Fibroblast of villous mesenchyme (primary cell): ENCODE measurements at places on chromosomes 4 and X. TPM values are rescaled to one million over a fixed set of nuclear protein-coding genes. Genes with fewer than 3 reads are reported as not detected.

Gene TEX11
- total RNA-seq = not detected in 2 replicates

Gene MAGEC1
- total RNA-seq = not detected in 2 replicates

Gene HPSE
- total RNA-seq = under 0.01 and 0.43 TPM in 2 replicates

Gene VAMP7
- 45.7 and 58.7 TPM in 2 replicates for total RNA-seq

Gene PRKG2
- under 0.01 and 0.64 TPM in 2 replicates for total RNA-seq

Gene AMBN
- not detected in 2 replicates for total RNA-seq

Gene TASL
- not detected in 2 replicates for total RNA-seq

Gene MAGEE1
- total RNA-seq = 0.64 and 1.7 TPM in 2 replicates

Gene QDPR
- 7.7 and 13.8 TPM in 2 replicates for total RNA-seq

Gene GUCY1A1
- total RNA-seq = 0.32 and 0.43 TPM in 2 replicates

Gene FAT4
- total RNA-seq = 35.1 and 44.9 TPM in 2 replicates

Gene SLITRK4
- total RNA-seq = 3.0 and 6.1 TPM in 2 replicates

Gene KANTR
- 8.6 and 11.0 TPM in 2 replicates for total RNA-seq

Gene AKAP14
- total RNA-seq = not detected in 2 replicates

Gene TMPRSS11F
- total RNA-seq = not detected in 2 replicates

Gene TMEM271
- not detected in 2 replicates for total RNA-seq

Gene ERCC6L
- 2.3 and 5.6 TPM in 2 replicates for total RNA-seq

Gene SPIN2A
- total RNA-seq = 1.3 and 1.7 TPM in 2 replicates

Gene ADRA2C
- total RNA-seq = 2.2 and 6.8 TPM in 2 replicates

Gene BTC
- total RNA-seq = 0.43 TPM in 1 of 2 replicates, not detected in the other

Gene TLR3
- total RNA-seq = 0.43 and 0.97 TPM in 2 replicates

Gene GALNTL6
- total RNA-seq = not detected in 2 replicates

Gene SHROOM2
- total RNA-seq = 4.3 and 5.8 TPM in 2 replicates

Gene FMR1NB
- total RNA-seq = not detected in 2 replicates

Gene ATP2B3
- total RNA-seq = not detected in 2 replicates

Gene TMPRSS11D
- total RNA-seq = not detected in 2 replicates

Gene XAGE5
- not detected in 2 replicates for total RNA-seq

Gene CCDC120
- total RNA-seq = 0.86 and 0.97 TPM in 2 replicates

Gene TCEAL7
- total RNA-seq = 37.0 and 44.5 TPM in 2 replicates

Gene TNIP3
- 0.32 and 0.43 TPM in 2 replicates for total RNA-seq

Gene CLNK
- not detected in 2 replicates for total RNA-seq

Gene MID1
- 7.4 and 16.4 TPM in 2 replicates for total RNA-seq

Gene F8A3
- total RNA-seq = 2.3 and 2.6 TPM in 2 replicates

Gene EFHC2
- total RNA-seq = under 0.01 and 0.32 TPM in 2 replicates

Gene FREM3
- total RNA-seq = not detected in 2 replicates

Gene CHRDL1
- under 0.01 TPM in 2 replicates for total RNA-seq

Gene EDNRA
- total RNA-seq = 0.86 and 4.2 TPM in 2 replicates

Gene PIGA
- 7.1 and 9.9 TPM in 2 replicates for total RNA-seq

Gene ASIC5
- total RNA-seq = not detected in 2 replicates

Gene MAOB
- under 0.01 and 0.43 TPM in 2 replicates for total RNA-seq

Gene ABLIM2
- total RNA-seq = under 0.01 TPM in 1 of 2 replicates, not detected in the other

Gene SLC9B1
- 0.43 and 0.64 TPM in 2 replicates for total RNA-seq
